Cerebellar nuclear complex (tissue), 1 donor: ENCODE measurements at places on chromosomes 13 and 19.

DNA sequence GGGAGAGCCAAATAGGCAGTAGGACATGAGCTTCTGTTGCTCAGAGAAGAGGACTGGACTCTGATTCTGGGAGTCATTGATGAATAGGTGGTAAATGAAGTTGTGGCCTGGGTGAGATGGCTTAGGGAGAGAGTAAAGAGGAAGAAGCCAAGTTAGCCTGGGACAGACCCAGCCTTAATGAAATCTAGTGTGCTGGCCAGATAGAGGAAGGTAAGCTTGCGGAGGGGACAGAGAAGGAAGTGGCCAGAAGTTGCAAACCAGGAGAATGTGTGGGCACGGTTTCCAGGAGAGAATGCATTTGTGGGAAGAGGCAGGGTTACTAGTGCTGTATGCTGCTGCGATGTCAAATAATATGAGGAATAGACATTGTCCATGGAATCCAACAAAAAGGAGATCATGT is 83.3 kb upstream of the OLFM4 start:
- DNase-seq = no peak

DNA sequence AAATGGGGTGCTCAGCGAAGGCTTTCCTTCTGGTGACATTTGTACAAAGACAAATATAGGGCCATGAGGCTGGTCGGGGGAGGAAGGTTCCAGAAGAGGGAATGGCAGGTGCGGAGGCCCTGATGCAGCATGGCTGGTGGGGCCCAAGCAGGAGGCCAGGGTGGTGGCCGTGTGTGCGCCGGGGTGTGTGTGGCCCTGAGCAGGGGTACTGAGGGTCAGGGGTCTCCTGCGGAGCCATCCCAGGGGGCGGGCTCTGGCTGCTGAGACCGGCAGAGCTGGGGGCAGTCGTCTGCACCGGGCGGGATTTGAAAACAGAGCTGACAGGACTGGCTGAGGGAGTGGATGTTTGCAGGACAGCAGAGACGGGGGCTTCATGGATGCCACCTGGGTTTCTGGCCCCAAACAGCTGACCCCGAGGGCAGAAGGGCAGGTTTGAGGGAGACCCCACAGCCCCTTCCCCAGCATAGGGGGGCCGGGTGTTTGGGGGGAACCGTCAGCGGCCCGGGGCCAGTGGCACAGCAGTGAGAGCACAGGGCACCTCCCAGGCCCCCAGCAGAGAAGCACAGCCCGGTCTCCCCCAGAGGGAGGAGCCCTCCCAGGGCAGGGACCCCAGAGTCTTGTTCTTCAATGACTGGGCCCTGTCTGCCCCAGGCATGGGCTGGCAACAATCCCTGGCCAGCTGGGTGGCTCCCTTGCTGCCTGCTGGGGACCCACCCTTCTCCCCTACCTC is 11.4 kb downstream of the PIAS4 start:
- no peak for DNase-seq

DNA sequence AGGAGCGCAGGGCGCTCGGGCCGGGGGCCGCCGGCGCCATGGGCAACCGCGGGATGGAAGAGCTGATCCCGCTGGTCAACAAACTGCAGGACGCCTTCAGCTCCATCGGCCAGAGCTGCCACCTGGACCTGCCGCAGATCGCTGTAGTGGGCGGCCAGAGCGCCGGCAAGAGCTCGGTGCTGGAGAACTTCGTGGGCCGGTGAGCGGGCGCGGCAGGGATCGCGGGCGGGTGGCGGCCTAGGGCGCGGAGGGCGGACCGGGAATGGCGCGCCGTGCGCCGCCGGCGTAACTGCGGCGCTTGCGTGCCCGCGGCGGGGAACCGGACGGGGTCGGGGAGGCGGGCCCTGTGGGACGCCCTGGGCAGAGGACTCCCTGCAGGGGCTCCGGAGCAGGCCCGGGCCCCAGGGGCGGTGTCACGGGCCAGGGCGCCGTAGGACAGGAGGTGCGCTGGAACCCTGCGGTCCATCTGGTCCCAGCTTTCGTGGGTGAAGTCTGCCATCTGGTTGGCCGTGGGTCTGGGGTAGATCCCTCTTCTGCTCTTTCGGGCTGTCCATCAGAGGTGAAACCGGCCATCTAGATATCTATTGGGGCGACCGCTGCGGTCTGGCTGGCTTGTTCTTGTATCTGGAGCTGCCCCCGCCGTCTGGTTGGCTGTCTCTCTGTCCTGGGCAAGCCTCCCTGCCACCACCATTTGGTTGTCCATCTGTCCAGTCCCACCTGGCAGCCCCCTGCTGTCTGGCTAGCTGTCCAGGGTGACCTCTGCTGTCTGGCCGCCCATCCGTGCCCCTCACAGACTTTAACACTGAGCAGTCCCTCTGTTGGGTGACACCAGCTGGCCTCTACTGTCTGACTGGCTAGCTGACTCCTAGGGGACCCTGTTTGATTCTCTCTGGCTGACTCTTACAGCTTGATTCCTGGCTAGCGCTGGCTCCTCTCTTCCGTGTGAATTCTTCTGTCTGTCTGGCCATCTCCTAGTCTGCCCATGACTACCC is 622 bp downstream of the DNM2 start:
- peak; percentile 37 for DNase-seq

DNA sequence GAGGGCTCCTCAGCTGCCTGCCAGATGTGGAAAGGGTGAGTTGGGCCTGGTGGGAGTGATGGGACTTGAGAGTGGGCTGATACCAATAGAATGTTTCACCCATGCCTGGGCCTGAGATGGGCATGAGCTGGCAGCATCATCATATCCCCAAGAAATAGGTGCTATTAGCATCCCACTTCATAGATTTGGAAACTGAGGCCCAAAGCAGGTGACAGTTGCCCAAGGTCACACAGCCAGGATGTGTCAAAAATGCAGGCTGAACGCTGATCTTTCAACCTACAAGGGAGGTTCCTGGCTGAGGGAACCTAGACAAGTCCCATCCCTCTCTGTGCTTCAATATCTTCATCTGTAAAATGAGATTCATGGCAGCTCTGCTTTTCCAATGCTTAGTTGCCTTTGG is 4.6 kb downstream of the SYDE1 start:
- no peak for DNase-seq
